ENCODE measurements at places on chromosomes 2 and 18.

DNA sequence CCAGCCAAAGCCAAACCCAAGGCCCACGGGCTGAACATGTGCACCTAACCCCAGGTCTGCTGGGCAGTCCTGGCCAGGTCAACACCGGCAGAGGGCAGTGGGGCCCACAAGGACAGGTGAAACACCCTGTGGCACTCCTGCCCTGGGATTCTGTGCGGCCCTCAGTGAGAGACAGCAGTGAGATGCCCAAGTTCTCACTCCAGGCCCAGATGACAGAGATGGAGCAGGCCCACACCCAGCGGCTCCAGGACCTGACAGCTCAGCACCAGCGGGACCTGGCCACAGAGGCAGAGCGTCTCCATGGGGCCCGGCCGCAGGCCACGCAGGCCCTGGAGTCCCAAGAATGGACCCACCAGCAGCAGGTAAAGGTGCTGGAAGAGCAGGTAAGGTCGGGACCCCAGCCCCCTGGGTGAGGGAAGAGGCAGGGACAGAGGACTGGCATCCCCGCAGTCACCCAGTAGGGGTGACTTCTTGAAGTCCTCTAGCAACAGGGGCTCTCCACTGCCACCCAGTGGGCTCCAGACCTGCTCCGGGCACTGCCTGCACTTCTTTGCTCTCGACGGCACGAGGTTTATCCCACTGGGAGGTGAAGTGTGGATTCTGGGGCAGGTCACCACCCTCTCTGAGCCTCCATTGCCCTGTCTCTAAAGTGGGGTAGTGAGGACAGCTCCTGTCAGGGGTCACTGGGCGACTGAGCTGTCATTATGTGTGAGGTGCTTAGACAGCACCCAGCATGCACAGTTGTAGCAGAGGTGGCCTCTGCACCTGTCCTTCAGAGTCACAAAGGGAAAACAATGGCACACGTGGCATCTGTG lies 8.8 kb upstream of the SNED1 start:
- H3K27ac ChIP-seq: no peak overlapping the region
- no peaks in the 10 kb centered on the region for H3K27me3 ChIP-seq
- no peaks in the 10 kb centered on the region for H3K36me3 ChIP-seq
- peaks cover 47% of the 10 kb centered on the region for H3K4me1 ChIP-seq
- H3K4me3 ChIP-seq: no peak overlapping the region
- peak; percentile 63 for DNase-seq

- no peaks in the 10 kb centered on the region for H3K27me3 ChIP-seq
- no peak overlapping the region for H3K4me3 ChIP-seq
- H3K27ac ChIP-seq: no peak overlapping the region
- no peak for DNase-seq
- H3K4me1 ChIP-seq: no peaks in the 10 kb centered on the region
Observed at GRCh38 chr2:56133441-56133840, 50.3 kb upstream of the CCDC85A start.

DNA sequence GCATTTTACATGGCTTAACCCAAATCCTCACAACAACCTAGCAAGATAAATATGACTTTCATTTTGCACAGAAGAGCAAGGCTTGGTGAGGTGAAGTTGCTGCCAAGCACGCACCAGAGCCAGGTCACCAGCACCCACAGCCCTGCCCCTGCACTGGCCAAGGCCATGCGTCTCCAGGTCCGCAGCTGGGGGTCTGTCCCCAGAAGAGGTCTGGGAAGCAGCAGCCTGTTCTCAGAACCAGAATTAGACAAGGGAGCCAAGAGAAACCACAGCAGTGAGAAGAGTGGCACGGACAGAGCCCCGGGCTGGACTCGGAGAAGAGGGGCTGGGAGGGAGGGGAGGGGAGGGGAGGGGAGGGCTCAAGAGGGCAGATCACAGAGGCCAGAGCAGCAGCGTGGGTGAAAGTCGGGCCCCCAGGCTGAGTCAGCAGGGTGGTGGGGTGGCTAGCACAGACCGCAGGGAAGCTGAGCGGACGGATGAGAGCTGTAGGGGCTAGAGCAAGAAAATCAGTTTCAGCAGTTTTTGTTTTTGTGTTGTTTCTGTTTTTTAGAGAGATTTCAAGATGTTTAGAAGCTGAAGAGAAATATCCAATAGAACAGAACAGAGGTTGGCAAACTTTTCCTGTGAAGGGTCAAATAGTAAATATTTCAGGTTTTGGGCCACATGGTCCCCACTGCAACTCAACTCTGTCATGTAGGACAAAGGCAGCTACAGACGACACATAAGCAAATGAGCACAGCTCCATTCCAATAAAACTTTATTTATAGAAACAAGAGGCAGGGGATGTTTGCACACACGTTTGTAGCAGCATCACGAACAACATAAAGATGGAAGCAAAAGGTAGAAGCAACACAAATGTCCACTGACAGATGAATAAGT lies 7.4 kb upstream of the MTERF4 start:
- no peak overlapping the region for H3K4me3 ChIP-seq
- H3K36me3 ChIP-seq: no peaks in the 10 kb centered on the region
- peaks cover 11% of the 10 kb centered on the region for H3K4me1 ChIP-seq

- no peak overlapping the region for H3K27ac ChIP-seq
- H3K27me3 ChIP-seq: no peaks in the 10 kb centered on the region
- H3K36me3 ChIP-seq: no peaks in the 10 kb centered on the region
- no peak for DNase-seq
- no peaks in the 10 kb centered on the region for H3K4me1 ChIP-seq
Observed at GRCh38 chr2:151344906-151345305, 12.5 kb upstream of the TNFAIP6 start.

- no peaks in the 10 kb centered on the region for H3K27me3 ChIP-seq
- H3K27ac ChIP-seq: no peak overlapping the region
- no peaks in the 10 kb centered on the region for H3K36me3 ChIP-seq
Observed at GRCh38 chr18:69895066-69896047, 52.3 kb downstream of the CD226 start.

DNA sequence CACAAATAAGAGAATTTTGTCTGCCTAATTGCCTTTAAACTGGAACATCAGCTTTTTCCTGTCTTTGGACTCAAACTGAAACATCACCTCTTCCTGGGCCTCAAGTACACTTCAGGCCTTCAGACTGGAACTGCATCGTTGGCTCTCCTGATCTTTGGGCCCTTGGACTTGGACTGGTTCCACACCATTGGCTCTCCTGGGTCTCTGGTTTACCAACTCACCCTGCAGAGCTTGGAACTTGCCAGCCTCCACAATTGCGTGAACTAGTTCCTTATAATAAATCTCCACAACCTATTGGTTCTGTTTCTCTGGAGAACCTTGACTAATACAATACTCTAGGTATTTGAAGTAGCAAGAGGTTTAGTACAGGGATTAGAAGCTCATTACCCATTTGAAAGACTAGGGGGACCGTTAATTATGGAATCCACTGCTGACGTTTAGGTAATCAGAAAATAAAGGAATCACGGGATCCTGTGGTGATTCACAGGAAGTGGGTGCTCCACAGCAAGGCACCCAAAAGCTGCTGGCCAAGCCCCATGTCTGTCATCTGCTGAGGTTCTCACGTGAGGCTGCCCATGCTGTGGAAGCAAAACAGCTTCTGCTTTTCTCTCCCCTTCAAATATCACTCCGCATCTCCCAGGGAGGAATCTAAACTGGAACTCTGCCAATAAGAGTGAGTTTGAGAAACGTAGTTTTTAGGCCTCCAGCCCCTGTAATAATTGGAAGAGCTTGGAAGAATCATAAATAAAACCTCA lies 20.0 kb upstream of the SGPP2 start:
- H3K27me3 ChIP-seq: no peaks in the 10 kb centered on the region
- H3K4me1 ChIP-seq: no peaks in the 10 kb centered on the region
- H3K4me3 ChIP-seq: no peak overlapping the region
- H3K36me3 ChIP-seq: no peaks in the 10 kb centered on the region

DNA sequence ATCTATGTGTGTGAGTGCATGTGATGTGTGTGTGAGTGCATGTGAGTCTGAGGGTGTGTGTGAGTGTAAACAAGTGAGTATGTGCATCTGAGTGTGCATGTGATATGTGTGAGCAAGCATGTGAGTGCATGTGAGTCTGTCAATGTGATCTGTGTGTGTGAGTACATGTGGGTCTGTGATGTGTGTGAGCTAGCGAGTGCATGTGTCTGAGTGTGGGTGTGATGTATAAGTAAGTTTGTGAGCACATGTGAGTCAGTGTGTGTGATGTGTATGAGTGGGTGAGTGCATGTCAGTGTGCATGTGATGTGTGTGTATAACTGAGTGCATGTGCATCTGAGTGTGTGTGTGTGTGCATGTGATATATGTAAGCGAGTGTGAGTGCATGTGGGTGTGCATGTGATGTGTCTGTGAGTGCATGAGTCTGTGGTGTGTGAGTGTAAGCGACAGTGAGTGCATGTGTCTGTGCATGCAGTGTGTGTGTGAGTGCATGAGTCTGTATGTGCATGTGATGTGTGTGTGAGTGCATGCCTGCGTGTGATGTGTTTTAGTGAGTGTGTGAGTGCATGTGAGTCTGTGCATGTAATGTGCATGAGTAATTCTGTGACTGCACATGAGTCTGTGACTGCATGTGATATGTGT lies 44.1 kb downstream of the COPS8 start:
- no peak overlapping the region for H3K4me3 ChIP-seq
- H3K4me1 ChIP-seq: peaks cover 16% of the 10 kb centered on the region
- no peak overlapping the region for H3K27ac ChIP-seq

- H3K36me3 ChIP-seq: no peaks in the 10 kb centered on the region
- no peak overlapping the region for H3K4me3 ChIP-seq
- no peaks in the 10 kb centered on the region for H3K4me1 ChIP-seq
- H3K27ac ChIP-seq: no peak overlapping the region
Observed at GRCh38 chr2:88671786-88672427, 19.6 kb upstream of the RPIA start.

DNA sequence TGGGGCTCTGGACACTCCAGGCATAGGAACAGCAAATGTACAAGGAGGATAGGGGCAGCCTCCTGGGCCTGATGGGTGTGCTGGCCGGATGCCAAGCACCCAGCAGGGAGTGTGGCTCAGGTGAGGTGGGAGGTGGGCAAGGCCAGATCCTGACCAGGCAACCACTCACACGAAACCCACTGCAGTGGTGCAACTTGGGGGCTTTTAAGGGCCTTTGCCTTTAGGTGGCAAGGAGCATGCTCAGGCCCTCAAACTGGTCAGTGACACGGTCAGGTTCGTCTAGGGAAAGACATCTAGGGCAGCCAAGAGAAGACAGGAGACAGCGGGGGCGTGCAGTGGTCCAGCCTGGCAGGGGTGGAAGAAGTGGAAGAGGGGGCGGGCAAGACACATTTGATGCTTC lies 18.4 kb upstream of the TEX51 start:
- H3K4me3 ChIP-seq: no peak overlapping the region
- no peak overlapping the region for H3K27ac ChIP-seq
- no peak for DNase-seq

Data from lower lobe of right lung (tissue), 2 donors.